ENCODE measurements at places on chromosomes 1 and 21. TPM values are rescaled to one million over a fixed set of nuclear protein-coding genes. Genes with fewer than 3 reads are reported as not detected.

GRCh38 chr1:218463194-218464156, 118.3 kb downstream of the TGFB2 start:
- peak; percentile 86 for DNase-seq

- peak; percentile 31 for DNase-seq
Observed at GRCh38 chr1:231966983-231967382, 340.4 kb downstream of the DISC1 start.

DNA sequence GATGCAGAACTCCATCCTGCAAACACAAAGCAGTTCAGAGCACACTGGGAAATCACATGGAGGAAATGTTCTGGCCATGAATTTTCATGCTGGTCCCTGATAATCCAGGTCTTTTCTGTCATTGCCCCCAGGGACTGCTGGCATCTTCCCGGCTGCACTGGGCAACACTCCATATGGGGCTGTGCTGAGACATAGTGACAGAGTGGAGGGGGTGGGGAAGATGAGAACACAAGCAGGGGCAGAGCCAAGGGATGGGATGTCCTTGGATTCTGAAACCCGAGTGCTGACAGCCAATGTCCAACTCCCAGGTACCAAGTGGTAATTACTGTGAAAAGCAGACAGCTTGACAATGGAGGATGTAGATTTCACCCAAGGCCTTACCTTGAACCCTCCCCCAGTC, 185.7 kb downstream of the HIVEP3 start:
- no peak for DNase-seq

DNA sequence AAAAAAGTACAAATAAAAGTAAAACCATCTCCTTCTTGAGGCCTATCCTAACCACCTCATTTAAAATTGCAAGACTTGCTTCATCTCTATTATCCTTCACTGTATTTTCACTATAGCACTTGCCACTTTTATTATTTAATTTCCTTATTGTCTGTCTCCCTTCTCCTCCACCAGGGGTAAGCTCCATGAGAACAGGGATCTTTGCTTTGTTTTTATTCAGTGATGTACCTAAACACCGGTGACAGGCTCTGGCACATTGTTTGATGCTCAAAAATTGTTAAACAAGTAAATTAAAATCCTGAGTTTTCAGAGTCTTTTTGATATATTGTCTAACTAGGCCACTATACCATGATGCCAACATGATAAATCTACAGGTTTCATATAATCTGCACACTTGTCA, 17.2 kb upstream of the SPEN start:
- no peak for DNase-seq

DNA sequence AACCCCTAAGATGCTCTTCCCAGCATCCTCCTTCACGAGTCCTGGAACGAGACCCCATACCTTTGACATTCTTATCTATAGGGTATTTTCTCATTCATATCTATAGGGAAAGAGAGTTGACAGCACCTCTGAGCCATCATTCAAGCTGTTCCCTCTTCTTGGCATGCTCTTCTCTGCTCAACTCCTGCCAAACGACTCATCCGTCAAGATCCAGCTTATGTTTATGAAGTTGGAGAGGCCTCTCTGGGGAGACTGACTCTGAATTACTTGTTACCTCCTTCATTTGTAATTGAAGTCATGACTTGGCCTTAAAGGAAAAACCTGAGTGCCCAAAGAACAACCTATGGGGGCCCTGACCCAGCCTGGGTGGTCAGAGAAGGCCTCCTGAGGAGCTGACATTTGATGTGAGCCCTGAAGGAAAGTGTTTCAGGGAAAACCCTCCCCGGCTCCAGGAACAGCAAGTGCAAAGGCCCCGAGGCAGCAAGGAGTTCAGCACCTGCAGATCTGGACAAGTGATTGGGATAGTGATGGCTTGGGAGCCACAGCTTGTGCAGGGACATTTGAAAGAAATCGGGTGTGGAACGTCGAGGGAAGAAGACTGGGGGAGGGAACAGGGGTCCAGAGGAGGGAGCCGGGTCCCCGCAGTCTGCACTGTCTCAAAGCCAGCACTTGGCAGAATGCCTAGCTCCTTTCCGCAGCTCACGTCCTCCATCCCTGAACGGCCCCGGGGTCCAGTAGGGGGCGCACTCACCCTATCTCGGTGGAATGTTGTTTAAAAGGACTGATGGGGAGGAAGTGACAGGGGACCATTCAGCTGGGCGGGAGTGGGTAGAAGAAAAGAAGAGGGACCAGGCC, 14.0 kb upstream of the CDA start:
- DNase-seq, result peak; percentile 87

- DNase-seq, result no peak
Observed at GRCh38 chr1:230072866-230073265, 5.8 kb downstream of the GALNT2 start.

- no peak for DNase-seq
Observed at GRCh38 chr21:26136671-26137070, 33.9 kb downstream of the APP start.

GRCh38 chr1:73701826-73702225, 496.1 kb downstream of the LRRIQ3 start:
- DNase-seq, result no peak

DNA sequence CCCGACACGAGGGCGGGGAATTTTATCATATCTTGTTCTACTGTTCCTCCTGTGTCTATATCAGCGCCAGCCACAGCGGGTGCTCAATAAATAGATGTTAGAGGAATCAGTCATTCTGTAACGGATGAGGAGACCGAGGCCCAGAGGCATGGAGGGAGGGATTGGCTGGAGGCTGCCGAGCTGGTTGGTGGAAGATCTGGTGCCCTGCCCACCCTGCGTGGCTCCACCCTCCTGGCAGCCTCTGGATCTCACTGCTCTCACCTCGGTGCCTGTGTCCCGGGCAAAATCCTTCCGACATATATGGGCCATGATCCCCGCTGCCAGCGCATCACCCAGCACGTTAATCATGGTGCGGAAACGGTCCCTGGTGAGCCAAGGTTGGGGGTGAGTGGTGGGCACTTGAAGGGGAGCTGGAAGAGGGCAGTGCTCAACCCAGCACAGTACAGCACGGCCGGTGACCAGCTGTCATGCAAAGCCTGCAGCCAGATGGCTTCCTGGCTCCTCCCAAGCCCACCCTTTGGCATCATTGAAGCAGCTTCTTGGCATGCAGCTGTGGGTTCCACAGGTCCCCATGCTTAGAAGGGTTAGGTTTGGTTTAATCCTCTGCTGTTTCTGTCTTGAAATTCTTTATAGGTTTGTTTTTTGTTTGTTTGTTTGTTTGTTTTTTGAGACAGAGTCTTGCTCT, 26.7 kb downstream of the PODN start:
- DNase-seq, result no peak

GRCh38 chr1:47002211-47002610, 21.3 kb upstream of the CYP4X1 start:
- peak; percentile 36 for DNase-seq

DNA sequence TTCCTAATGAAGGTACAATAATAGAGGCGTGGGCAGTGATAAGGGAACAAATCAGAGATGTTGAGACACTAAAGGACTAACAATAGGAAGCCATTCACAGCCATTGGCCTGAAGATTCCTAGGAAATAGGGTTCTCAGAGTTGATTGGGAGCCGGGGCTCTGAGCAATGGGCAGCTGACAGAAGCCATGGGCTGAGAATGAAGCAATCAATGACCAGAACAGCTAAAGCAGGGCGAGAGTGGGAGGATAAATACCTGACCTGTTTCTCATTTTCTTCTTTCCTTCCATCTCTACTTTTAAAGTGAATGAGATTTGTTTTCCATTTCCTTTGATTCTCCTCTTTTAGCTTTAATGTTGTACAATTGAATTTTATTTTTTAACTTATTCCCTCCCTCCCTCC, 774.7 kb upstream of the ADGRL4 start:
- no peak for DNase-seq

- no peak for DNase-seq
Observed at GRCh38 chr1:203668401-203668800, 41.8 kb downstream of the ATP2B4 start.

- no peak for DNase-seq
Observed at GRCh38 chr1:206785182-206785765, 13.0 kb upstream of the IL10 start.

DNA sequence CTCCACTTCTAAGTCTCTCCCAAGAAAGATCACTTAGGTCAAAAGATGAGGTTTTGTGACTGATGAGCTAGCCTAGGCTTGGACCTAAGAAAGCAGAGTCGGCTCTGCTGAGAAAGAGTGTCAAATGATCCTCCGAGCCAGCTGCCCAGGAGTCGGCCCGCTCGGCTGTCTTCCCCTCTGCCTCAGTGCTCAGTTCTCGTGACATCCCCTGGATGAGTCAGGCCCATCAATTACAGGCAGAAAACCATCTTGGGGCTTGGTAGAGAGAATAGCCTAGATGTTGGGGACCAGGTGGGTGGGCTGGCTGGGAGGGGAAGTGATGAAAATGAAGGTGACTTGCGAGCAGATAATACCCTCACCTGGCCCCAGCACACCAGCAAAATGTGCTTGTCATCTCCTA, 60.5 kb downstream of the SLC66A1 start:
- DNase-seq, result no peak

The NUAK2 gene
- 4.8 TPM for total RNA-seq

The ANKRD13C gene
- 41.5 TPM for total RNA-seq

The CHIA gene
- total RNA-seq, result not detected

The IFNGR2 gene
- total RNA-seq, result 37.8 TPM

The C8A gene
- not detected for total RNA-seq

The CFHR4 gene
- not detected for total RNA-seq

The PSMA5 gene
- total RNA-seq, result 86.9 TPM

The CGN gene
- 20.1 TPM for total RNA-seq

The COA6 gene
- 28.9 TPM for total RNA-seq

All from PC-3 (cell line).